Mammary epithelial cell (primary cell): ENCODE measurements at places on chromosomes 3 and 15. TPM values are rescaled to one million over a fixed set of nuclear protein-coding genes. Genes with fewer than 3 reads are reported as not detected.

Gene SLC12A1
- not detected for polyA plus RNA-seq

Gene FGD5
- polyA plus RNA-seq = not detected

DNA sequence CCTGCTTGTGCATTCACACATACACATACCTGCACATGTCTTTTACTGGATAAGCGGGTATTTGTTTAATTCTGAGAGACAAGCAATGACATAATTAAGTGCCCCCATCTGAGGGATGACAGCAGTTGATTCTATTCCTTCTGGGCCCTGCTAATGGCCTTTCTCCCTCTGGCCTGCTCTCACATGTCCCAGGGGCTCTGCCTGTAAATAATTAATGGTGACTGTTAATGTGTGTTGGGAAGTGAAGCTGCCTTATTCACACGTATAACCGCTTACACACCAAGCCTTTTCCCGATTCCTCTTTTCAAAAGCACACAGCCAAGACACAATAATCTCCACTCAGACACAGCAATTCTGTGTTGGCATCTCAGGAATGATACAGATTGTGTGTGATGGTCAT, 47.8 kb downstream of the LRRK1 start:
- DNase-seq = no peak

DNA sequence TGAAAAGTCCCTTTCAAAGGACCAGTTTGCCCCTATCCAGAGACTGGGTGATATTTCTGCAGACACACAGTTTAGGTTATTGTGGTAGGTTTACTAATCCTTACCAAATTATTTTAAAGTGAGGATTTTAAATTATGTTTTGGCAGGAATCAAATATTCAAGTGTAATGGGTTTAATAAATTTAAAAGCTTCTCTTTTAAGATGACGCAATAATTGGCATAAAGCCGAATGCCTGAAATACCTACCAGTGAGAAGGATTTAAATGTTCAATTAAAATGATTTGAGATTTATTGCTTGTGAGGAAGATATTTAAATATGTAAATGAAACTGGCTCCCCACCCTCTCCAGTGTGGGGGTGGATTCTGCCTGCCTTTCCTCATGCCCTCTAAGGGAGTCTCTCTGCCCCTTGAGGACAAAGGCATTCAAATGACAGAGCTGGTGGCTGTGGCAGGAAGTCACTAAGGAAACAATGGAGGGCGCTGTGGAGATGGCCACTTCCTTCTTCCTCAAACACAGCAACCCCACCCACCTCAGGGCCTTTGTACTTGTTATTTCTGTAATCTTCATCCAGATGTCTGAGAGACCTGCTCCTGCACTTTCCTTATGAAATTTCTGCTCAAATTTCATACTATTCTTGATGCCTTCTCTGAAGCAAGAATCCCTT, 131.7 kb downstream of the TNIK start:
- DNase-seq = no peak

DNA sequence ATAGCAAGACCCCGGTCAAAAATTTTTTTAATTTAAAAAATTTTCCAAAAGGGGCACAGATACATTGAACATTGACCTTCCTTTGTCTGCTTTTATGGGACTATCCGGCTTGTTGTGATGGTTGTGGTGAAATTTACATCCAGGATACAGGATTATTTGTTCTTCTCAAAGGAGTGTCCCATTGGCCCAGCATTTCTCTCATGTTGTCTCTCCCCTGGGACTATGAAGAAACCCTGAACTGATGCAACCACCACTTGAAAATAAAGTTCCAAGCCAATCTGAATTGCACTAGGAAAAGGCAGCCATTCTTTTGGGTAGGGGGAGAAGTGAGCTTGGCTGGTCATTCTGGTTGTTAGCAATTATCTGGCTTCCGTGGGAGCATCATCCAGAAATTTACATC, 58.4 kb downstream of the PPARG start:
- DNase-seq = no peak

DNA sequence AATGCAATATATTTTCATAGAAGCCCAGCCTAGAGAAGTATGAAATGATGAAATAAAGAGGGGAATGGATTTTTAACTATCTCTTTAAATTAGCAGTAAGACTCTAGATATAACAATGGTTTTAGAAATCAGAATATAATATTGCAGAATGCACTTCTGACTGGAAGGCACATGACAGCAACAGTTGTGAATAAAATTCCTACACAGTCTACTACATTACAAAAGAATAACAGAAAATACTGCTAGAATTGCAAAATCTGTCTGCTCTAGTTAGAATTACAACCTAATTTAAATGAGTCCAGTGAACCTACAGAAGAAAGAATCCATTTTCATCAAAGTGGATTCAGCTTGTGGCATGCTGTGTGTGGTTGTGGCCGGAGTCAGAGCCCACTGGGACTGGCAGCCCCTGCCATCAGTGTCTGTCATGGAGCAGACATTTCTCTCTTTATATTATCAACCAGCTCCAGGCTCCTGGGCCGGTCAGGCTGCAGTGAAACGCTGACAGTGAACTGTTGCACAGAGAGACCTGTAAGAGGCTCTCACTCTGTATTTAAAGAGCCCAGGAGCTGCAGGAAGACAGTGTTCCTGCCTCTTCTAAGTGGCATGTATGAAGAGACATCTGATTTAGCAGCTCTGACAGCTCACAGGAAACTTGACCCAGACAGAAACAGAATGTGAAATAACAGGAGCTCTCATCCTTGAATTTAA, 1523.8 kb upstream of the CADM2 start:
- DNase-seq = no peak

DNA sequence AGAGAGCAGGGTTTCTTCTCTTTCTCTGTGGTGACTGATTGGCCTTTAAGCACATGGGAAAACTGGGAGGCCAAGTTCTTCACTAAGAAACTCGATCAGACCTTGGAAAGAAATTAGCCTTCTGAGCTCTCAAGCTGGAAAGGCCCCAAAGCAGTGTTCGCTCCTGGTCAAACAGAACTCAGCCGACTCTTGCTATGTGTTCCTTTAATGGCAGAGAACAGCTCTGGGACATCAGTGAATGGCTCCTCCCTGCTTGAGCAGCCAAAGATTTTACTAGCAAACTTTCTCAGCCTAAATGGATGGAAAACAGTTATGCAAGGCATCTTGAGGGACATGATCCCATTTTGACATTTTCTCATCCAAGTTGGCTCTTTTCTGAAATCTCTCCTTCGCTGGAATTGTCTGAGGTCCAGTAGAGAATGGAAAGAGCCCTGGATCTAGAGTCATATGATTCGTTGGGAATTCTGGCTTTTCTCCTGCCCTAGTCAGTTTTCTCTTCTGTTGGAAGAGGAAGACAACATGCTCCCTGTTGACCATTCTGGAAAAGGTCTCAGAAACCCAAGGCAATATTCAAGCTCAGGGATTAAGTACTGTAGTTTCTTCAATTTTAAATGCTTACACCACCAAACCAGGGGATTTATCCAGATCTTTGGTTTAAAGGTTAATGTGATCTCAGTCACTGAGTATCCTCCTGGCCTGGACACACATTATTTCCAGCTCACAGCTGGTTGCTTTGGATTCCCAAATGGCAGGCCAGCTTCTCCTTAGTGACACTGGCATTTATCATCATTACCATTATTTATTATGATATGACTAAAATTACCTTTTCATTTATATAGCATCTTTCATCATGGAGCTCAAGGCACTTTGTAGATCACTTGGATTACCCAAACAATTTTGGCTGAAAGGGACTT, 319.6 kb downstream of the AGBL1 start:
- DNase-seq = no peak

DNA sequence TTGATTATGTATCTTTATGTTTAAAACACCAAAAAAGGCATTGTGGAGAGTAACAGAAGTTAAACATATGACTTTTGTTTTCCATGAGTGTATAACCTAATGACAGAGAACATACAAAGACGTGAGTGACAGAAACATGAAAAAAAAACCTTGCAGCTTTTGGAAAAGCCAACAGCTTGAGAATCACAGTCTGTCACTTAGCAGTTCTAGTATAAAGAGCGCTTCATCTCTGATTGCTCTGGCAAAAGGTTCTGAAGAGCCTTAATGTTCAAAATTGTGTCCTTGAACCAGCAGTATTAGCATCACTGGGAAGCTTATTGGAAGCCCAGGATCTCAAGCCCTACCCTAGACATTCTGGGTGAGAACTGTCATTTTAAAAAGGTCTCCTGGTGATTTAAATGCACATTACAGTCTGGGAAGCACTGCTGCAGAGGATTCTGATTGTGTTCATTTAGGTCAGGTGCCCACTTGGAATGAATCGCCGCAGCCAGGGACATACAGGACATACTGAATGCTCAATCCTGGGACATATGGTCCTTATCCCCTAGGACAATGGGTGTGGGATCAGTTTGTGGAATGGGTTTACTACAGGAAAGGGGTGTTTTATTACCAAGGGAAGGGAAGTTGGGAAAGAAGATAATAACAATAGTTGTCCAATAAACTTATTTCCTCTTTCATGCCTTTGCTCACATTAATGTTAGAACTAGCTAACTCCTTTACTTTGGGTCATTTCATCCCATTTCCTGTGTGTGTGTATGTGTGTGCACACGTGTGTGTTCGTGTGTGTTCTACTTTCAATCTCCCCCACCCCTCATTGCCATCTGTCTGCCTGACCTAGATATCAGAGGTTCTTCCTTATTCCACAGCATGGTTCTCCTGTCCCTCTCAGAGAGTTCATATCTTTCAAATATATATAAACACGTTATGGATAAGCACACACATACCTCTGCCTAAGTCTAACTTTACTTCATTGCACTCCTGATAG, 55.0 kb downstream of the LRRC49 start:
- DNase-seq = no peak

DNA sequence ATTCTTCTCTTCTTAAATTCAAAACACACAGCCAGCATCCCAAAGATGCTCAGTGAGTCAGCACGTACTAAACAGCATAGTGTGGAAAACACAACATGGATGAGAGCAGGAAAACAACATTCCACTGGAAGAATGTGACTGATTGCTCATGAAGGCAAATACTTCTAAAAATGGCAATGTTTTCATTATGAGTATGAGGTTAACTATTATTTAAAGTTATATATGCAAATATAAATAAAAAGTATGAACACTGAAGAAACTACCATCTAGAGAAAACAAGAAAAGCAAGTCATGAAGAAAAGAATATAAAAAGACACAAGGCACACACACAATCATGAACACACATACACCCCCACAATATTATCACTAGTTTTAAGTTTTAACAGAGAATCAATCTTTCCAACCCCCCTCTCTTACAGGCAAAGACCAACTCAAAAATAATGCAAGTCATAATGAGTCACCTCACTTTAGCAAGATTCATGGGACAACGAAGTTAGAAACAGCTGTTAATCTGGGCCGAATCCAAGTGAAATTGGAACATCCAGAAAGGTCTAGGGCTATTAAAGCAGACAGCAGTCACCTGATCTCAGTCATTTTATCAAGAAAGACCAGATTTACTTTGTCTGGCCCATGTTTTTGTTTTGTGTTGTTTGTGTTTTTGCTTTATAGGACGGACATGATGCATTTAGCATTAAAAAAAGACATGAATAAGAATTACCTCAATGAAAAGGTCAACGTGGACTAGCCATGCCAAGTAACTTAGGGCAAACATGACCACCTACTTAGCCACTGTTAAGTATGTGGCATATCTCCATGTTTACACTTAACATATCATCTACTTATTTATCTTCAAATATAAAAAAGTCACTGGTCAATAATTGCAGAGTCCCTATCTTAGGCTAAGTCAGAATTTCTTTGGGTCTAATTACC, 18.1 kb downstream of the GBE1 start:
- DNase-seq = peak; percentile 83

GRCh38 chr3:16173283-16174025, 1.0 kb upstream of the GALNT15 start:
- DNase-seq = no peak

- DNase-seq = no peak
Observed at GRCh38 chr3:181487236-181487978, 224.3 kb upstream of the SOX2 start.

DNA sequence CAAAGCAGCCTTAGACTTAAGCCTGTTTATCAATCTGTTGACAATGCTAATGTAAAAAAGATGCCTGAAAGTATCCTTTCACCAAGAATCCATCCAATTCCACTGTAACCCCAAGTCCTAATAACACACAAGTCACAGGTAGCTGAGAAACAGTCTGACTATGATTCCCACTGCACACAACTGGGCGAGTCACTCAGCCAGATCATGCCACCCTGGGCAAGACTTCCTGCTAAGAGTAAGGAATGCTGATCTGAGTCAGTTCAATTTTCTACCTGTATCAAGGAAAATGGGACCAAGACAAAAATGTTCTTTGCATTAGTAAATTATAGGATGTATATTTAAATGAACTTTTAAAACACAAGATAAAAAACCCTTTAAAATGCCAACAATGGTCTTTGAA, 33.3 kb downstream of the NPTN start:
- peak; percentile 74 for DNase-seq

DNA sequence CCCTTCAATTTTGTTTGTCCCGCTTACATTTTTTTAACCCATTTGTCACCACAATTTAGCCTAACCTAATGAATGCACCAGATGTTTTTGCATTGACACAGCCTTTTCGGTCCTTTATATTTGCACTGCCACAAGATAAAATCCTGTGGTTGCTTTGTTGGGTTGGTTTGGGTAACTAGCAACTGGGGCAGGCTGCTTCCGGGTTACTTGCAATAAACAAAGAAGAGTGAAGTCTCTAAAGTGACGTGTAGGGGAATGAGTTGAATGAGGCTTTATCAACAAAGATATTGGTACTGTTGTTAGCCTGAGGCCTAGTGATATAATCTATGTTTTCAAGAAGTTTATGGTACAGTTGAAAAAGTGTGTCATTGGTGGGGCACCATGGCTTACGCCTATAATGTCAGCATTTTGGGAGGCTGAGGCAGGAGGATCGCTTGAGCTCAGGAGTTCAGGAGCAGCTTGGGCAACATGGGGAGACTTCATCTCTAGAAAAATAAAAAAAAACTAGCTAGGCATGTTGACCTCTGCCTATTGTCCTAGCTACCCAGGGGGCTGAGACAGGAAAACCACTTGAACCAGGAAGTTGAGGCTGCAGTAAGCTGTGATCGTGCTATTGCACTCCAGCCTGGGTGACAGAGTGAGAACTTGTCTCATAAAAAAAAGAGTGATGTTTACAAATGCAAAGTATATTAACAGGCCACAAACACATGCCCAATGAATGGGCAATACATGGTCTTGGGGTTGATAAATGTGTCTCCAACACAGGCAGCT, 121.8 kb downstream of the OXSM start:
- DNase-seq = no peak

DNA sequence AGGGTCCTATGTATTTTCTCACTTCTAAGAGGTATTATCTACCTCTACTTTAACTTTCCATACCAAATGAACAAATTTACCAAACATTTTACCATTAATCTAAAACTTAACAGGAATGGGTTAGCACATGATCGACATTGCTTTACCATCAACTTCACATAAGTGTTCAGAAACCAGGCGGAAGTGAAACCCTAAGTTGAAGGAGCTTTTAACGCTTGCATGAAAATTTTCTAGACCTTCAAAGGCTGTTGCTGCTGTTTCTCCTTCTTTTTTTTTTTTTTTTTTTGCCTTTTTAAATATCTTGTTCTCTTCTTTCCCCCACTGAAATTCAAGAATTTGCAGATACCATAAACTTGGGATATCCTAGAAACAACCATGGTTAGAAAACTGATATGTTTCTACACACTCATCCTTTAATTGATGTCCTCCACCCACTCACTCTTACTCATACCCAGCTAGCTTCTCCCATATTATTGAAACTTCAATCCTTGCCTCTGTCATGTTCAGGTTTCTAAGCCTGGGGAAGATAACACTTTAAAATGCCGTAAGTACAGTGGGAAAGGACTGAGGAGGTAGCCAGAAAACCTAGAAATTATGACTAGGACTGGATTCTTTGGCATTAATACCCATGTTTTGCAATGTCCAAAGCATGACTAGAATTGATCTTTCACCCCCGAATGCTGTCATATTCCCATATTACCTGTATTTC, 24.7 kb downstream of the MYO5A start:
- peak; percentile 83 for DNase-seq
